ENCODE measurements at places on chromosomes 1 and 21.

DNA sequence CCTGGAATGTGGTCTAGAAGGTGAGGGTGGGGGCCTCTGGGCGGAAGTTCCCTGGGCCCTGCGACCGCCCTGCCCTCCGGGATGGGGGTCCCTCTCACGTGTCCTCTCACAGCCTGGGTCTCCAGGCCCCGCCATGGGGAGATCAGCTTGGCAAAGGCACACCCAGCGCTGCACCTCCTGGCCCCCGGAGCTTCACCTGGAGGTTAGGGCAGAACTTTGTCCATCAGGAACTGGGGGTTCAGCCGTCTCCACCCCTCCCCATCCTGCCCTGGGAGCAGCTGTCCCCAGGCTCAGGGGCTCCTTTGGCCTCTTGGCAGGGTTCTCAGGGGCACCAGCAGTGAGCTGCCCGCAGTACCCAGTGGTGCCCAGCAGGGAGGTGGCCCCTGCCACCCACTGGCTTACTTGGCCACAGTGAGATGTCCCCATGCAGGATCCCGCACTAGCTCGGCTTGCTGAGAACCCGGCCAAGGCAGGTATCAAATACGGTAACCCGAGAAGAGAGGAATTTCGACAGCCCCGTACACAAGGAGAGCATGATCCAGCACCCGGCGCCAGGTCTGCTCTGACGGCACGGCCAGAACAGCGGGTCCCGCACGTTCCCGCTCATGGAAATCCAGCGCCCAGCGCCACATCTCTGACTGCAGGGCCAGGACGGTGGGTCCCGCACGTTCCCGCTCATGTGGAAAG is 36.7 kb downstream of the RRP1 start:
- no peak for DNase-seq

DNA sequence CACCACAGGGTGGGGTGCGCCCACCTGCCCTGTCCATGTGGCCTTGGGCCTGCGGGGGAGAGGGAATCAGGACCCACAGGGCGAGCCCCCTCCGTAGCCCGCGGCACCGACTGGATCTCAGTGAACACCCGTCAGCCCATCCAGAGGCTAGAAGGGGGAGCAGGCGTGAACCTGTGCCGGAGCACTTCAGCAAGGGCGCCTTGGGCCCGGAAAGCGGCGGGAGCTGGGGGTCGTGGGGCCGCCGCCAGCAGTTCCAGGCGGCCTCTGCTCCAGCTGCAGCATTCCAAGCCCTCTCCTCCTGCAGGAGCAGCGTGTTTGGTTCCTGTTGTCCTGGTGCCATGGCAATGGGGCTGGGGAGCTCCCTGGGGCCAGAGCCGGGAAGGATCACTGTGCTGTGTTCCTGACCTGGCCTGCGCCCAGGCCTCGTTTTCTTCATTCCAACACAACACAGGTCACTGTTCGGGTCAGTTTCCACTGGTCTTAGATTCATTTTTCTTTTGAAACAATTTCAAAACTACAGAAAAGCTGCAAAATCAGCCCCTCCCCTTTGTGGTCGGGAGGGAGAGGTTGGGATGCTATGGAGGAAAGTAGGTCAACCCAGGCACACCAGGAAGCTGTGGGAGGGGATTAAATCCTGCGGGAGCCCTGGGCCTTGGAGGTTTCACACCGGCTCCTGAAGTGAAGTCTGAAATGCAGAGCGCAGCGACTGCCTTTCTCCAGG is 18.8 kb downstream of the SLX9 start:
- DNase-seq, result no peak

GRCh38 chr1:56304975-56305374 is 274.4 kb downstream of the PLPP3 start:
- no peak for DNase-seq

GRCh38 chr1:229597877-229598276 is 28.0 kb downstream of the TAF5L start:
- DNase-seq, result no peak

- DNase-seq, result no peak
Measured at GRCh38 chr1:33314416-33314815, 6.5 kb downstream of the A3GALT2 start.

DNA sequence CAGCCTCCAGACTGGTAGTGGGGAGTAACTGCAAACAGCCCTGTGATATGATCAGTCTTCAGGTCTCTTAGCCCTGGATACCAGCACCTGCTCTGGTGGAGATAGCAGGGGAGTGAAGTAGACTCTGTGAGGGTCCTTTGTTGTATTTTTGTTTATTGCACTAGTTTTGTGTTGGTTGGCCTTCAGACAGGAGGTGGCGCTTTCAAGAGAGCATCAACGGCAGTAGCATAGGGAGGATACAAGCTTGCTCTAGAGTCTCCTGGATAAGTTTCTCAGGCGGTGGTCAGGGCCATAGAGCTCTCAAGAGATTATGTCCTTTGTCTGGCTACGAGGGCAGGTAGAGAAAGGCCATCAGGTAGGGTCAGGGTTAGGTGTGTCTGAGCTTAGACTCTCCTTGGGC is 116.4 kb downstream of the USH2A start:
- DNase-seq, result no peak

DNA sequence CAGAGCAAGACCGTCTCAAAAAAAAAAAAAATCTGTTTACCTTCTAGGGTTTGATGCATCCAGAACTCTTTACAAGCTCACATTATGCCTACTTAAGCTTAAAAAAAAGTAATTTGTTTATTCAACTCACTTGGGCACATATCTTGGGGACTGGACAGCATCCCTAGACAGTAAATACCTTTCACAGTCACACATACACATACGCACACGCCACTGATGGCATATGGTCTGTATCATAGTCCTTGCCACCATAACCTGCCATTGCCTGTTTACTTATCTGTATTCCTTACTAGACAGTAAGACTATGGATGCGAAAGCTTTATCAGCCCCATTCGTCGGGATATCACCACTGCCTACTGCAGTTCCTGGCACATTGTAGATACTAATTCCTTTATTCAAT is 446.3 kb upstream of the RGS18 start:
- DNase-seq, result no peak

- no peak for DNase-seq
Measured at GRCh38 chr21:42703965-42704364, 50.5 kb downstream of the PDE9A start.

DNA sequence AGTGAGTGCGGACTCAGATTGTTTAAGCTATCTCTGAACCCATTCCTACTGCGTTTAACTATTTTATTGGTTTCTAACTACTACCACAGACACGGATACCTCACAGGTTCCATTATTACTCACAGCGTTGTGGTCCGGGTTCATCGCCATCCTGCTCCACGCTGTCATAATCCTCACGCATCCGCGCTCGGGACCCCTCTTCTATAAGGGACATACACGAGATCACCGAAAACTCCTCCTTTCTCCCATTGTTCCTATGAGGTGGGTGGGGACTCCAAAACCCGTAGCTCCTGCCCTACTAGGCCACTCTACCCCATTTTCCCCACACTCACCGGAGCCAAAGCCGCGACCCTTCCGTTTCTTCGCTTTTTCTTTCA is 610 bp downstream of the RBM8A start:
- no peak for DNase-seq

DNA sequence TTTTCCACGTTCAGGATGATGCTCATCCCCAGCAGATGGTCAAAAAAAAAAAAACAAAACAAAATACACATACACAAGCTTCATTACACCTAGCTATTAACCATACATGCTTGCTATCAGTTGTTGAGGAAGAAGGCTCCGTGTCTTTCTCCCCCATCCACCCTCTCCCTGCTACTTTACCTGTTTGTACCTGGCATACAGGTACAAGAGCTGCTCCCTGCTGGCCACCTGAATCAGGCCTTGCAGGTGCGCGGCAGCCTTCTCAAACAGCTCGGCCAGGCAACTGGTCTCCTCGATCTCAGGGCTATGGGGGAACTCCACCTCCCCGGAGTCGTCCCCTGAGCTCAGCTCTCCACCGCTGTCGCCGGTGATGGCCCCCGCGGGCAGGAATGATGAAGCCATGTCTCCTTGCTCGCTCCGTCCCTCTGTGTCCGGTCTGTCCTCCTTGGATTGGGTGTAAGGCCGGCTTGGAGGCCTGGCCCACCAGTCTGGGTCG is 464 bp downstream of the ACBD6 start:
- DNase-seq, result no peak
